ENCODE measurements at places on chromosomes 6 and 20.

- no peak overlapping the region for H3K4me3 ChIP-seq
- H3K27me3 ChIP-seq = no peaks in the 10 kb centered on the region
- DNase-seq = no peak
- no peak overlapping the region for H3K27ac ChIP-seq
- no peaks in the 10 kb centered on the region for H3K36me3 ChIP-seq
- H3K4me1 ChIP-seq = no peaks in the 10 kb centered on the region
Observed at GRCh38 chr6:76852776-76853175, 610.5 kb downstream of the HTR1B start.

DNA sequence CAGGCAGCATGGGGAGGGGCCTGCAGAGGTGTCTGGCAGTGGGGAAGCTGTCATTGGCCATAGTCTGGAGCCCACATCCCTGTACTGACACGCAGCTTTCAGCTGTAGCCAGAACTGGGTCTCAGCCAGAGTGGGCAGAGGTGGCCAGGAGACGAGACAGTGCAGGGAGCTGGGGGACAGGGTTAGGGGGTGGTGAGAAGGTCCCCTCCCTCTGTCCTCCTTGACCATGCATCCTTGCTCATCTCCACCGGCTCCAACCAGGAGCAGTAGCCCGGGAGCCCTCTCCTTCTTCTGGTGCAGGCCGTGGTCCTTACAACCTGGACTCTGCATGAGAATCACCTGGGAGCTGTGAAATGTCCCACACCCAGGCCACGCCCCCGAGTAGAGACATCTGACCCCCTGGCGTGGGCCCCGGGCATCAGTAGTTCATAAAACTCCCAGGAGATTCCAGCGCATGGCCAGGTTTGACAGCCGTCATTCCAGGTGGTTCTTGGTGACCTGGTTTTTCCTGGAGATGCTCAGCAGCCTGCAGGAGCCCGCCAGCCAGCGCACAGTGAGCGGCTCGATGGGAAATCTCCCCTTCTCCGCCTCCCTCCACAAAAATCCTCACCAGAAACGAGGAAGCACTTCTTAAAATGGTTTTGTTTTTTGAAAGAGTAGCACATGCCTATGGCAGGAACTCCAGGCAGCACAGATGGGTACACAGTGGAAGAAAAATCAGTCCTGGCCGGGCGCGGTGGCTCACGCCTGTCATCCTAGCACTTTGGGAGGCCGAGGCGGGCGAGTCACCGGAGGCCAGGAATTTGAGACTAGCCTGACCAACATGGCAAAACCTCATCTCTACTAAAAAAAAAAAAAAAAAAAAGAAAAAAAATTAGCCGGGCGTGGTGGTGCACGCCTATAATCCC lies 56.2 kb downstream of the ADNP start:
- H3K27me3 ChIP-seq = no peaks in the 10 kb centered on the region
- no peak overlapping the region for H3K4me3 ChIP-seq
- no peaks in the 10 kb centered on the region for H3K36me3 ChIP-seq

DNA sequence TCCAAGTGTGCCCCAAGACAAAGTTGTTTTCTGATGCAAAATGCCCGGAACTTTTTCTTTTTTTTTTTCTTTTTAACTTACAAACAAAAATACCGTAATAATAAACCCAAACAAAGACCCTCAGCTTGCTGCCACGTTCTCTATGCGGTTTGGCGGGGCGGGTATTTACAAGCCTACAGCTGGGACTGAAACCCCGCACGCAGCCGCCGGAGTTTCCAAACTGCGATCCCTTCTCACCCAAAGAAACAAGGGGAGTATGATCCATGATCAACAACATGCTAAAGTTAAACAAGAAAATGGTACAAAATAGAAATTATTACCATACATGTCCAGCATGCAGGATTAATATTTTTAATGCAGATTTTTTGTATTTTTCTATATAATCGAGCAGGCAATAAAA lies 2.1 kb downstream of the MAFB start:
- H3K27ac ChIP-seq = no peak overlapping the region
- H3K4me3 ChIP-seq = peak overlapping the region; percentile 59
- peaks cover 9% of the 10 kb centered on the region for H3K4me1 ChIP-seq
- no peaks in the 10 kb centered on the region for H3K36me3 ChIP-seq

- no peak overlapping the region for H3K27ac ChIP-seq
- H3K36me3 ChIP-seq = no peaks in the 10 kb centered on the region
- no peak overlapping the region for H3K4me3 ChIP-seq
- no peak for DNase-seq
- H3K4me1 ChIP-seq = peaks cover 1% of the 10 kb centered on the region
- no peaks in the 10 kb centered on the region for H3K27me3 ChIP-seq
Observed at GRCh38 chr6:143611580-143611979, 66.2 kb upstream of the PHACTR2 start.

DNA sequence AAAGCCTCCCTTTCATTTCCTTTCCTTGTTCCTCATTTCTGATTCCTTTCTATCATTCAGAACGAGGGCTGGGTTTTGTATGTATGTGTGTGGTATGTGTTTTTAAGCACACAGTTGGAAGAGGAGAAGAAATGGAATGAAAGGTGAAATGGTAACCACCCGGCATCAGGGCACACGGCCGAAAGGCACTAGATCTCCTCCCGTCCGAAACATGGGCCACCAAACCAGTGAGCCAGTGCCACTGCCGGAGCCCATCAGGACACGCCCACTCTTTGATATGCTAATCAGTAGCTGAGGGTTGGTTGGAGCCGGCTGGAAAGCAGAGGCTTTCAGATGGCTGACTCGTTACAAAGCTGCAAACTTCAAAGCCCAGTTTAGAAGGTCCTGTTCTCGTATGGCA lies 228.6 kb upstream of the JARID2 start:
- H3K27ac ChIP-seq = no peak overlapping the region
- peaks cover 5% of the 10 kb centered on the region for H3K4me1 ChIP-seq
- peak; percentile 15 for DNase-seq
- no peak overlapping the region for H3K4me3 ChIP-seq

Measured in ovary (tissue), 10 donors.